Thoracic aorta (tissue), 2 donors: ENCODE measurements at places on chromosomes 11 and 22. TPM values are rescaled to one million over a fixed set of nuclear protein-coding genes. Genes with fewer than 3 reads are reported as not detected.

- peaks cover 2% of the 10 kb centered on the region for H3K4me1 ChIP-seq
- peaks cover 84% of the 10 kb centered on the region for H3K36me3 ChIP-seq
- H3K27me3 ChIP-seq = no peaks in the 10 kb centered on the region
- no peak for DNase-seq
Measured at GRCh38 chr22:38727123-38727522, 21.4 kb downstream of the GTPBP1 start.

DNA sequence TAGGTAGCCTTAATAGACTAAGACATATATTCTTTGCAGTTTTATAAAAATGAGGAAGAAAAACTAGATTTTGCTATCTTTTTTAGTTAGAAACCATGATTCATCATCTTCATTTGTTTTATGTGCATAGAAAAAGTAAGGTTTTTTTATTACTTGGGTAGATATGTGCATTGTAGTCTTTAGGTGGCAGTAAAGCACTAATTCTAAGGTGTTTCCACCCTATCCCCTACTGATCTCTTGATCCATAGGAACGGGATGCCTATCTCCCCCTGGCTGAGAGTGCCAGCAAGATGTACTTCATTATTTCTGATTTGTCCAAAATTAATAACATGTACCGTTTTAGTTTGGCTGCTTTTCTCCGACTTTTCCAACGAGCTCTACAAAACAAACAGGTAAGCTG is 148.1 kb downstream of the DYNC2H1 start:
- H3K36me3 ChIP-seq = no peaks in the 10 kb centered on the region
- no peaks in the 10 kb centered on the region for H3K4me1 ChIP-seq
- no peak overlapping the region for H3K27ac ChIP-seq
- no peak for DNase-seq
- H3K4me3 ChIP-seq = no peak overlapping the region

- DNase-seq = no peak
- H3K27ac ChIP-seq = no peak overlapping the region
- H3K27me3 ChIP-seq = no peaks in the 10 kb centered on the region
- no peaks in the 10 kb centered on the region for H3K36me3 ChIP-seq
- H3K4me1 ChIP-seq = no peaks in the 10 kb centered on the region
- no peak overlapping the region for H3K4me3 ChIP-seq
Measured at GRCh38 chr22:33112580-33112979, 54.4 kb upstream of the SYN3 start.

DNA sequence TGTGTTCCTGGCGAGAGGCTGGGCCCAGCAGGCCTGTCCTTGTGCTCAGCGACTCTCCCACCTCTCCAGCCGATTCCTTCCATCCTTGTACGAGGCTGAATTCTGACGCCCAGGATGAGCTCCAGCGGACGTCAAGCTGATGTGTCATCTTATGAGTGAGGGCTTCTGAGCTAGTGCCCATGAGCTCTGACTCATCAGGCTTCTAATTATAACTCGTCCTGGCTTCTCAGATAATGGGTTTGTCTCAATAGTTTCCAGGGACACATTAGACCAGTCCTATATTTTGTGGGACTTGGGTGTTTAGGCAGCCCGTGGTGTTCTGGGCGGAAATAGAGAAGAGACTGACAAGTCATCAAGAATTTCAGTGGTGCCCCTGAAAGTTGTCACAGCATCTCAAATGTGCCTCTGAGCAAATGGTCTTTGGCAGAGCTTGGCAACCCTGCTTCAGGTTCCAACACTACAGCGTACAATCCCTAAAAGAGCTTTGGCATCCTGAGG is 108.2 kb upstream of the CD44 start:
- no peaks in the 10 kb centered on the region for H3K27me3 ChIP-seq
- peaks cover 4% of the 10 kb centered on the region for H3K4me1 ChIP-seq
- DNase-seq = peak; percentile 28
- no peak overlapping the region for H3K4me3 ChIP-seq
- H3K36me3 ChIP-seq = no peaks in the 10 kb centered on the region

DNA sequence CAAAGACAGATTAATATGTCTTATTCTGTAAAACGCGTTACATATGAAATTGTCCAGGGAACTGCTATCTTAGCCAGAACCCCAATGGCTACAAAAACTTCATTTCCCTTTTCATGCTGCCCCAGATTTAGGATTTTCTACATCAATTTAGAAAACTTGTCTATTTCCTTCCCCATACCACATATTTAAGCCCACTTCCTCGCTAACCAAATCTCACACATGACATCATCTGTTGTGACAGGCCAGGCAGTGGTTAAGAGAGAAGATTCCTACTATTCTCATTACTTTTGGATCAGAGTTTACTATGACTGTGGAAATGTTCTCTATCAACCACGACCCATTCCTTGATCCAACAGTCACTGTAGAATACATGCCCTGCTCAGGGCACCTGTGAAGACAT is 15.9 kb downstream of the CCDC82 start:
- H3K36me3 ChIP-seq = peaks cover 14% of the 10 kb centered on the region

DNA sequence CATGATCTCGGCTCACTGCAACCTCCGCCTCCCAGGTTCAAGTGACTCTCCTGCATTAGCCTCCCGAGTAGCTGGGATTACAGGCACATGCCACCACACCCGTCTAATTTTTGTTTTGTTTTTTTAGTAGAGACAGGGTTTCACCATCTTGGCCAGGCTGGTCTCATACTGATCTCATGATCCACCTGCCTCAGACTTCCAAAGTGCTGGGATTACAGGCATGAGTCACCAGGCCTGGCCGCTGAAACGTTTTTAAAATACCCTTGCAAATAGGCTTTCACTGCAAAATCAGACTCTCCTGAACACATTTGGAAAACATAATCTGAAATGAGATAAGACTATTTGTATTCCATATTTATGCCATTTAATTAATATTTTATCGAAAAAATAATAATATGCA is 826.1 kb upstream of the CNTN5 start:
- no peaks in the 10 kb centered on the region for H3K36me3 ChIP-seq
- no peaks in the 10 kb centered on the region for H3K27me3 ChIP-seq
- no peaks in the 10 kb centered on the region for H3K4me1 ChIP-seq
- no peak overlapping the region for H3K4me3 ChIP-seq
- no peak for DNase-seq
- H3K27ac ChIP-seq = no peak overlapping the region

- H3K36me3 ChIP-seq = peaks cover 35% of the 10 kb centered on the region
- DNase-seq = no peak
- H3K27me3 ChIP-seq = no peaks in the 10 kb centered on the region
- H3K27ac ChIP-seq = no peak overlapping the region
- no peaks in the 10 kb centered on the region for H3K4me1 ChIP-seq
Measured at GRCh38 chr11:47716692-47717091, 1.5 kb upstream of the AGBL2 start.

- H3K36me3 ChIP-seq = peaks cover 28% of the 10 kb centered on the region
- no peak overlapping the region for H3K4me3 ChIP-seq
- no peaks in the 10 kb centered on the region for H3K4me1 ChIP-seq
Measured at GRCh38 chr22:29359469-29359868, 28.9 kb downstream of the AP1B1 start.

- no peaks in the 10 kb centered on the region for H3K27me3 ChIP-seq
- H3K36me3 ChIP-seq = no peaks in the 10 kb centered on the region
- DNase-seq = no peak
- no peak overlapping the region for H3K27ac ChIP-seq
- H3K4me1 ChIP-seq = peaks cover 3% of the 10 kb centered on the region
- no peak overlapping the region for H3K4me3 ChIP-seq
Measured at GRCh38 chr11:128182844-128183243, 404.5 kb downstream of the ETS1 start.

GRCh38 chr11:110389965-110390364 is 39.8 kb upstream of the FDX1 start:
- DNase-seq = no peak
- H3K27me3 ChIP-seq = no peaks in the 10 kb centered on the region
- H3K4me3 ChIP-seq = no peak overlapping the region
- no peak overlapping the region for H3K27ac ChIP-seq

- peak overlapping the region; percentile 100 for H3K27ac ChIP-seq
- peak overlapping the region; percentile 94 for H3K4me3 ChIP-seq
- peaks cover 31% of the 10 kb centered on the region for H3K36me3 ChIP-seq
- no peak for DNase-seq
- peaks cover 33% of the 10 kb centered on the region for H3K4me1 ChIP-seq
- H3K27me3 ChIP-seq = no peaks in the 10 kb centered on the region
Measured at GRCh38 chr11:65425971-65426838, 3.6 kb downstream of the NEAT1 start.

Gene ZNF215
- total RNA-seq = 1.5 TPM

Gene PYGM
- 12.2 TPM for total RNA-seq

Gene MPZL3
- 0.41 TPM for total RNA-seq

Gene CRYBB2
- total RNA-seq = not detected

Gene SSRP1
- total RNA-seq = 42.0 TPM

Gene GNG3
- not detected for total RNA-seq

Gene SLC1A2
- 0.54 TPM for total RNA-seq

Gene KCNQ1
- 25.3 TPM for total RNA-seq

Gene MTMR2
- total RNA-seq = 38.9 TPM
